ENCODE measurements at places on chromosomes 5 and 9.

DNA sequence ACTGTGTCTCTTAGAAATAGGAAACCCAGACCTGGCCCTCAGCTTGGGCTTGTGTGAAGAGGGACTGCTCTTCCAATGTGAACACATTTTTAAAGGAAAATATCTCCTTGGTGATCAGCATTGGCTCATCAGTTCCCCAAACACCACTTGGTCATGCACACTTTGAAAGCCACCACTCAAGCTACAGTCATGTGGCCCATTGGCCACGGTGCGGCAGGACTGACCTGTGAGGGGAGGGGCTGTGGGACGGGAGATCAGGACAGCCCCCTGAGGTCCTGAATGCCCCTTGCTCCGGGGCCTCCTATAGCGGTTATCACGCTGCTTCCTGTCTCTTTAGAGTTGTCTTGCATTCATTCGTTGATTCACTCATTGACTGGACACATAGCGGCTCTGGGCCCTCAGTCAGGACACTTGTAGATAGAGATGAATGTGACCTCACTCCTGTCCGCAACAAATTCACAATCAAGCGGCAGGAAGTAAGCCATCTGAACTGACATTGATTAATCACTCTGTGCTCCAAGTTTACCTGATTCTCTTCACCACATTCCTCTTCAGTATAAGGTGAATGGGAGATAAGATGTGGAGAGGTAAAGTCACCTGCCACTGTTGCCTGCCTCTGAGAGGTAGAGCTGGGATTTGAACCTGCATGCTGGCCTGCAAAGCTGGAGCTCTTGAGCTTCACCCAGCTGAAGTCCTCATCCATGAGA lies 73.1 kb downstream of the COL15A1 start:
- DNase-seq = no peak

DNA sequence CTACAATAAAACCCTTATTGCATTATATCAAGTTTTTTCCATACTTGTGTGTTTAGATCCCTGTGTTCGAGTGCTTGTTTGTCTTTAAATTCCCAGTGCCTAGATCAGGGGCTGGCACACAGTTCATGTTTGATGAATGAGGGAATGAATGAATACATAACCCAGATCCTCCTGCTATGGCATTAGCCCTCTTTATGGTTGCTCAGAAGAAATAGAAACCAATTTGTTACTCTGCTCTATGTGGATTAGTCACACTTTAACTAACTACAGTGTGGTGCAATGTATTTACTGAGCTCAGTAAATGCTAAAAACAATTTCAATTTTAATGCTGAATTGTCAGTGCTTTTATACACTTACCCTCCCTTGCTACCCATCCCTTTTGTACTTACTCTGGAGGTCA lies 16.4 kb upstream of the GALNT10 start:
- no peak for DNase-seq

DNA sequence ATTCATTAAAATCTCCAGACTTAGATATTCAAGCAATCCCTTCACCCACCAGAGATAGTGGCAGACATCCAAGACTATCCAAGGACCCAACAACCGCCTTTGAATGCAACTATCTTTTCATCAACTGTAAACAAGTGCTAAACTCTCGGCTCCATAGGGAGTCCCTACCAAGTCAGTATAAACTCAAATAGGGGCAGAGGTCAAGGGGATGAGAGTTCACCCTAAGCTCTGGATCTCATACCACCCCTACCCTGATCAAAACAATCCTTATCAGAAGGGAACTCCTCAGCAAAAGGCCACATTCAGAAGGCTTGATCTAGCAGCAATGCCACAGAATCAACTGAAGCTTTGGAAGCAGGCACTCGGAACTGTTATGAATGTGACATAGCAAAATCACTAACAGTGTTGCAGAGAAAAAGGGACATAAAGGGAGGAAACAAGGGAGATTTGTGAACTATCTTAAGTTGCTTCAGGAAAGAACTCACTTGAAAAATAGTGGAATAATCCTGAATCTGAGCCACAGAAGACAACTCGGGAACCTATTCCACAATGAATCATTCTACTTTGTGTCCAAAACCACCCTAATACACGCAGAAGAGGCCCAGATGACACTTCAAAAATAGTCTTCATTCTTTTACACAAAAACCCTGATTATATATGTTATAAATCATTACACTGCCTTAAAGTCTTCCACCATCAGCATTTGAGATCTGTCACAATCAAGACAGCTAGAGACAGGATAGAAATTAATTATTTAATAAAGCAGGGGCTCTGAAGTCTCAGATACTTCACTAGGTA lies 49.8 kb downstream of the NR6A1 start:
- no peak for DNase-seq

GRCh38 chr5:174109698-174110260 lies 64.3 kb downstream of the NSG2 start:
- no peak for DNase-seq

GRCh38 chr5:126587551-126588390 lies 7.2 kb downstream of the ALDH7A1 start:
- no peak for DNase-seq

DNA sequence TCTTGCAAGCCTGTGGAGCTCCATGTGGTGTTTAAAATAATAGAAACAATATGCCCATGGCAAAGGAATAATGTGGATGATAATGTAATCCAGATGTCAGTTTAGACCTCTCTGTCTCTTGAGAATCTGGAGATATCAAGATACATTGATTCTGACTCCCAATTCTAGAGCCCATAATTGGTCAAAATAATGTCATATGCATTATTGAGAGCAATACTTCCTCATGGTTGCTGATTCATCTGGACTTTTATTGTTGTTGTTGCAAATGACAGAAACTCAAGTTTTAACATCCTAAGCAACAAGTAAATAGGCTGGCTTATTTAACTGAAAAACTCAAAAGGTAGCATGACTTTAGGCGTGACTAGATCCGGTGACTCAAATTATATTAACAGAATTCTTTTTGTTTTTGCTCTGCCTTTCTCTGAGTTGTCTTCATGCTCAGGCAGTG lies 152.1 kb downstream of the PCSK1 start:
- DNase-seq = no peak
